ENCODE measurements at places on chromosomes 12 and 14.
A peak's percentile ranks its signal among the peaks of the same experiment; 100 is the strongest.

- no peak for DNase-seq
Measured at GRCh38 chr12:1283316-1283715, 292.3 kb downstream of the ERC1 start.

- no peak for DNase-seq
Measured at GRCh38 chr14:49619730-49620129, 696 bp downstream of the RPL36AL start.

GRCh38 chr14:67569651-67570290 lies 30.3 kb downstream of the PIGH start:
- DNase-seq, result no peak

DNA sequence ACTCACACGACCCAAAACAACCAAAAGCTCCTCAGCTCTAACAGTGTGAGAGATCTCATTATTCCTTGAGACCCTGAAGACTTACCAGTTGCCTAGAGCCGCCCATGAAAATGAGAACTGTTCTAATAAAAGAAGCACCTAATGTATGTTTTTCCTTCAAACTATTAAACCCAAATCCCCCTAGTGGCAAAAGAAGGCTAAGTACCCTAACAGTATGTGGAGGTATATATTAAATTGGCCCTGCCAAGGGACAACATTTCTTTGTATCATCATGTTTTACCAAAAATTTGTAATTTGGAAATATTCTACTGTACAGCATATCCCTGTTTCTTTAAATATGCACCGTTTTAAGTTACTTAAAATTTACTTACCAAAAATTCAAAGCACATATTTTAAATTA lies 38.0 kb upstream of the PPFIA2 start:
- no peak for DNase-seq

- no peak for DNase-seq
Measured at GRCh38 chr12:75978677-75979076, 52.9 kb downstream of the PHLDA1 start.

DNA sequence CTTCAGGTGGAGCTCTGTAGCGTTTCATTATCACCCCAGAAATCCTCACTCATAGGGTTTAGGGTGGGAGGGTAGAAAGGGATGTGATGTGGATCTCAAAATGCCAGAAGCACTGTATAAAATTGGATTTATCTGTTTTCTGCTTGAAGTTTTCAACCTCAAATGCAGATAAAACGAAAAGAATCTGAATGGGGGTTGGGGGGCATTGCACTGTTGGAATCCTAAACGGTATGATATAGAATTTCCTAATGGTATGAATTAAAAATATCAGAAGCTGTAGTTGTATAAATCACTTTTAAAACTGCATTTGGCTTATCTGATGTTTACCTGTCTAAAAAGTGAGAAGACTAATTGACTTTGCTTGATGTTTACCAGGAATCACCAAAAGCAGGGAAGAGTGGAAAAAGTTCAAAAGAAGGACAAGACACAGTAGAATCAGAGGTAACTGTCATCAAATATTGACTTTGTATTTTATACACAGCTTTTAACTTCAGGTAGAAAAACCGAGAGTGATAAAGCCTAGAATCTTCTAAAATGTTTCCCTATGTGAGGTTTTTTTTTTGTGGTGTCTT lies 1.1 kb downstream of the PPP2R5C start:
- DNase-seq, result no peak

- DNase-seq, result no peak
Measured at GRCh38 chr12:89225401-89225800, 126.9 kb downstream of the DUSP6 start.

DNA sequence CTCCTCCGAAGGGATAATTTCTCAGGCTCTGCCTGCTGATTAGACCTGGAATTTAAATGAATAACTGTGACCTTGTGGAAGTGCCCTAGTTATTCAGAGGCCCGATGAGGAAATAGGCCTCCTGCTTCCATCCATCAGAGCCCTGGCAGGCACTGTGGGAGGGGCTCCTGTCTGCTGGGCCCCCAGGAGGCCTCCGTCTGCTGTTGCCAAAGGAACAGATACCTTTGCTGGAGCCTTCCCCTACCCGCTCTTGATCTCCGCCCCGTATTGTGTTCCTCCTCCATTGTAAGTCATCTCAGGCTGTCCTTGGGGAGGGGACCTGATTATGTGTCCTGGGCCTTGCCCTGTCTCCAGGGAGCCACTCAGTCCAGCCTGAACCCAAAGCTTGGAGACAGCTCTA lies 112.3 kb downstream of the NRXN3 start:
- peak; percentile 55 for DNase-seq

DNA sequence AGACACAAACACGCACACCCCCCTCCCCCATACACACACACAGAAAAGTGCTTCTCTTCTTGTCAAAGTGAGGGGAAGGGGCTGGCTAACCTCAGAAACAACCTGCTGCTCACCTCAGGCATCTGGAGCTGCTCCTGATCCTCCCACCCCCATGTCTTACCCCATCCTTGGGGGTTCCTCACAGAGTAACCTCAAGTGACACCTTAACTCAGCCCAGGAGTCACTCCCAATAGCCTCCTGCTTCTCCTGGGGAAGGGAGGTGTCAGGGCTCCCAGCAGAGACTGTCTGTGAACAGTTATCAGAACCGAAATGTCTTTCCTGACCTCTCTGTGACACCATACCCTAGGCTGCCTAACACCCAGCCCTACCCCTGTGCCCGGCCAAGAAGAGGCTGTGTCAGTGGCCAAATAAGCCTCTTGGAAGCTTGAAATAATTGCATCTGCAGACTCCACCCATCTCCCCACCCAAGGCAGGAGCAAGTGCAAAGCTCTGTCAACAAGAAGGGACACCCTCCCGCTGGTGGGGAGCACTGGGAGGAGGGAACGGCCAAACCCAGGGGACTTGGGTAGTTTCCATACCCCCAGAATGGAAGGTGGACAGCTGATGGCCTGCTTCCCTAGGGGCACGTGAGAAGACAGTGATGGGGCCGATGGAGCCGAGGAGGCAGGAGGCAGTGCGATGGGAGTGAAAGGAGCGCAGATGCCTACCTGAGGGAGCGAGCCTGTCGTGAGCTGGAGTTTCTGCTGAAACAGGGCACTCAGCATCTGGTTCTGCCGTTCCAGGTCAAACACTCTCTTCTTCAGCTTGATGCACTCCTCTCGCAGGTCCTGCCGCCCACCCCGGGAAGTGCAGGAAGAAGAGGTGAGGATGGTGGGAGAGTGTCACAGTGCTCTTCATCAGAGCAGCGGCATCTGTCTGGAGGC lies 26.8 kb downstream of the NCKAP5L start:
- no peak for DNase-seq

- no peak for DNase-seq
Measured at GRCh38 chr14:43135877-43136411, 1371.1 kb downstream of the FSCB start.

- no peak for DNase-seq
Measured at GRCh38 chr12:51798501-51798900, 50.0 kb downstream of the FIGNL2 start.

GRCh38 chr12:57343703-57344378 lies 87.0 kb downstream of the R3HDM2 start:
- DNase-seq, result no peak

GRCh38 chr12:84843593-84844144 lies 68.9 kb downstream of the SLC6A15 start:
- DNase-seq, result no peak

DNA sequence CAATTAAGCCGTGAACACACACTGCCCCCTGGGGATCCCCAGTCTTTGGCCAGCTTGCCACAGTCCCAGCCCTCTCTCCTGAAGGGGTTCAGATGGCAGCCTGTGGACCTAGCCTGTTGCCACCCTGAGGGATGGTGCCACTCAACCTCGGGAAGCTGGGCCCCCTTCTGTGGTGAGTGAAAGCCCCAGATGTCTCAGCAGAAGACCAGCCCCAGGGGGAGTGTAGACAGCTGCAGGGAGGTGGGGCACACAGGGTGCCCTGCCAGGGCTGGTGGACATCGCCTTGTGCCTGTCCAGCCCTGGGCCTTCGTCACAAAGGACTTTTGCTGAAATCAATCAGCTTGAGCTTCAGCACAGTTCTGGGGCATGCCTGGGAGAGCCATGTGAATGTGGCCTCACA lies 32.4 kb downstream of the C14orf132 start:
- no peak for DNase-seq

GRCh38 chr14:77682158-77682553 lies 25.7 kb downstream of the ALKBH1 start:
- DNase-seq, result no peak

DNA sequence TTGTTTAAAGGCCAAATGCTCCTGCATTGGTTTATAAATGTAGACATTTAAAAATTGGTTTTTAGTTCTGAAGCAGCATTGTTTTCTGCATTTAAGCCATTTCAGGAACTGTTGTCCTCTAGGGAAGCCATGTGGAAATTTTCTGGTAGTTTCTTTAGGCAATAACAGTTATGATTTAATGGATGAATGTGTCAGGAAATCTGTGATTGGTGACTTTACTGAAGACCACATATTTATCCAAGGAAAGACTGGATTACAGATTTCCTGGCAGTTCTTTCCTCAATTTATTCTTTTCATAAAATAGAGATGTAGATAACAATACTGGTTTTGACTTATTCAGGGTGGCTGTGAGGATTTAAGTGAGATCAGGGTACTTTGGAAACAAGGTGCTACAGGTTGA lies 27.6 kb downstream of the TBC1D15 start:
- DNase-seq, result no peak

- no peak for DNase-seq
Measured at GRCh38 chr14:79037106-79037505, 866.9 kb downstream of the NRXN3 start.

DNA sequence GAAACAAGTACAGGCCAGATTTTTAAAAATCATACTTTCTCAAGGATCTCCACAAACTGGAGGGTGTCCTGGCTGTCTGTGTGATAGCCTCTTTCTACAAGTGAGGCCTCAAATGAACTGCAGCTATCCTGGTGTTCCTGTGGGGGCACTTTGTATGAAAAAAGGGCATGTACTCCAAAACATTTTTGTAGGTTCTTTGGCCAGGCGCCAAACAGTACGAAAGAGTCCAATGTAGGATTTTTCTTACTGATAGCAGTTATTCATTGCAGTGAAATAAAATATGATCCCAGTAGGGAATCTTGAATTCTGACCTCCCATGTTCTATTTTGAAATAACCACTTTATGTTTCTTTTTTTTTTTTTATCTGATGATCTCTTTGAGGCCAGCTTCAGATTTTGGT lies 381.7 kb downstream of the PAWR start:
- DNase-seq, result no peak

GRCh38 chr12:93790472-93791152 lies 113.4 kb downstream of the CRADD start:
- DNase-seq, result no peak

- DNase-seq, result no peak
Measured at GRCh38 chr12:47077206-47078085, 2.0 kb upstream of the PCED1B start.

DNA sequence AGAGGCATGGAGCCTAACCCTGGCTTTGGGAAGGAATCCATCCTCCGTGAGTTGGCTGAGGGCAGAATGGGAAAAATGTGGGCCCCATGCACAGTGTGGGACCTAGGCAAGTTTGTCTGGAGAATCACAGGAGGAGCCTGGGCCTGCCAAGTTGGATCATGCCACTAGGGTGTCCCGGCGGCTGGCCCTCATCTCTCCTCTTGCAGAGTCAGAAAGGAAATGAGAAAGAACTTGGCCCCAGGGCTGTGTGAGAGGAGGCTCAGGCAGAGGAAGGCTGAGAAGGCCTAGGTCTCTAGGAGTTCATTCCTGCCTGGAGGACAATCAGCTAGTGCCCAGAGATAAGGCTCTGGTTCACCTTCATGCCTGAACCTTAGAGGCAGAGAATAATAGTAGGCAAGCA lies 2.5 kb upstream of the ESRRB start:
- DNase-seq, result no peak

- peak; percentile 46 for DNase-seq
Measured at GRCh38 chr14:103141117-103141796, 18.0 kb downstream of the TNFAIP2 start.

DNA sequence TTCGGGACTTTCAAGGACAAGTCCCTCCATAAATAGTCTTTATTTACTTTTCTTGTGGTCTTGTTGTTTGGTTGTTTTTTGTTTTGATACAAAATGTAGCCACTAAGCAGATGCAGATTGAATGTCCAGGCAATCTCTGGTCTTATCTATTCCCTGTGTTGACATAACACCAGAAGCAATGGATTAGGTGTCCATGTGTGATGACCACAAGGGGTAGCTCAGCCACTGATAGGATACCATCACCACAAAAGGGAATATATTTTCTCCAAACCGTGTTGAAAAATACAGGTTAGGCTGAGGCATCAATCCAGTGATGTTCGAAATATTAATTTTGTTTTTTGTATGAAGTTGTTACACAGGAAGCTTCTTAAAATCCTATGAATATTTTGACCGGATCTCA lies 196.3 kb downstream of the EPS8 start:
- no peak for DNase-seq

- DNase-seq, result peak; percentile 16
Measured at GRCh38 chr14:59679872-59680271, 103.3 kb upstream of the CCDC175 start.

- DNase-seq, result no peak
Measured at GRCh38 chr12:129839679-129840078, 64.1 kb downstream of the TMEM132D start.

DNA sequence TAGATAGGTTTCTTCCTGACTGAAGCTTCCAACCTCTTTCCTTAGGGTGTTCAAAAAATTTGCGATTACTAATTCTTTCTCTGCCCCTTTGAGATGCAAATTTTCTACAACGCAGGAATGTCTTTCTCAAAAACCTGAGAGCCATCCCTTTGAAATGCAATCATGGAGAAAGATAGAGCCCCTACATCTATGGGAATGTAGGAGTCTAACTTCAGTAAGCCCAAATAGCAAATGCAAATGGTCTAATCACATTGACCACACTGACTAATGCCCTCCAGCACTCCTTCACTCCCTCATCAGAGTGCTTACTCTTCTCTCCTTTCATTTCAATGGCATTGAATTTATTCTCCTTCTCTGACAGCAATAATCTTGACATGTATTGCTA lies 107.1 kb downstream of the SLC6A15 start:
- no peak for DNase-seq

GRCh38 chr12:15984097-15984800 lies 73.1 kb downstream of the DERA start:
- DNase-seq, result no peak

DNA sequence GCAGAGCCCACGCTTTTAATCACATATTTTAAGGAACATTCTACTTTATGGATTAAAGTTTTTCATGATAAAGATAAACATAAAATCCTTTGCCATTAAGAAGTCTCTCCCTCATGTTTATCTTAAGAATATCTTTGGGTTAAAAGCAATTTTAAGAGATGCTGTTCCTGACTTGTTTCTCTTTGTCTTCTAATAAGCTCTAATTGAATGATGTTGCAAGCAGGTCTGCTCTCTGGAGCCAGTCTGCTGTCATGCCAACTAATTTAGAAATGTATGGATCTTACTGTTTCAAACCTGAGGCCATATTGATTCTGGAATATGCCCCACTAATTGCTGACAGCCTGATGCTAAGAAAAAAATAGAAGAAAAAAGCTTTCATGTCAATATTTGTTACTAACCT lies 173.6 kb downstream of the TTC8 start:
- DNase-seq, result no peak

GRCh38 chr14:43855556-43855955 lies 651.5 kb downstream of the FSCB start:
- DNase-seq, result no peak

- DNase-seq, result no peak
Measured at GRCh38 chr12:124694846-124695497, 127.6 kb upstream of the NCOR2 start.

- no peak for DNase-seq
Measured at GRCh38 chr12:22310709-22311108, 23.8 kb downstream of the ST8SIA1 start.

Measured in NCI-H2227 treated with DMSO at 0.1 percent for 48 hours (cell line).